ENCODE measurements at places on chromosomes 4 and X.

DNA sequence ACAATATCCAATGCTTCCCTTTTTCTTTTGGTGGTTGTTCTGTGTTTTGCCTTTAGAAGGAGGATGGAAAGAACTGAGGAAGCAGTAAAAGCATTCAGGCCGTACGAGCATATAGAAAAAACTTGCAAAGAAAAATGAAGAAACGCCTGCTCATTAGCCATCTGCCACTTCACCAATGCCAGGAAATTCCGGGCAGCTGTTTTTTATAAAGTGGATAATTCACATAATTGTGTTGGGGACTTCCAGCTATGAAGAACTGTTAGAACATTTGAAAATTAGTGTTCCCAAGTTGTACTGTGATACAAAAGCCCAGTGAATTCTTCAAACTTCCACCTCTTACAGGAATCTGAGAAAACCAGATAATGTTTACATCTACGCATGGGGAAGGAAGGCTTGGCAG lies 11.7 kb downstream of the RELL1 start:
- no peak for DNase-seq

DNA sequence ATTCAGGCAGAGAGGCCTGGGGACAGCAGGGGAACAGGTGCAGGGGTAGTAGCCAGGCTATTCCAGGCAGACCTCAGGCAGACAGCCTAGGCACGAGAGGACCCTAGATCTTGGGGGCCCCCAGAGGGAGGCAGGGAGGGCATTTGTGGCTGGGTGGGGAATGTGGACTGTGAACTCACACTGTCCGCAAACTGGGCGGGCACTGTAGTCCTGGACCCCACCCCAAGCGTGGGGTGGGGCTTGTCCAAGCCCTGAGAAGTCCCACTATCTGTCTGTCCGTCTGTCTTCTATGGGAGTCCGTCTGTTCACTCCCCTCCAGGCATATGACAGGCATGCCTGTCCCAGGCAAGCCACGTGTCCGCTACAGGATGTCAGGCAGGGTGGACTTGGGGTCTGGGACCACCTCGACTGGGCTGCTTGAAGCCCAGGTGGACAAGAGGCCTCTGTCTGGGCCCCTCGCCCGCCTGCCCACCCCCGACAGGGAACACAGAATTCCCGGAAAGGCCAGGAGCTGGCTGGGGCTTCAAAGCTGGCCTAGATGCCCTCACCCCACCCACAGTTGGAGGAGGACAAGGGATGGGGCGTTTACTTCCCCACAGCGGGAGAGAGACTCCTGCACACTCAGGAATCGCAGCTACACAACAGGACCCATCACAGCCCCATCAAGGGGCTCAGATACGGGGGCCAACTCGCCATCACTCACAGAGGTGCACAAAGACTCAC lies at the start of gene SLC38A5:
Gene SLC38A5, minus strand, starts transcription at position 151 of the 723 bp plus-strand sequence. CDS start 2,336 bp downstream, outside the sequence.
- no peak for DNase-seq

DNA sequence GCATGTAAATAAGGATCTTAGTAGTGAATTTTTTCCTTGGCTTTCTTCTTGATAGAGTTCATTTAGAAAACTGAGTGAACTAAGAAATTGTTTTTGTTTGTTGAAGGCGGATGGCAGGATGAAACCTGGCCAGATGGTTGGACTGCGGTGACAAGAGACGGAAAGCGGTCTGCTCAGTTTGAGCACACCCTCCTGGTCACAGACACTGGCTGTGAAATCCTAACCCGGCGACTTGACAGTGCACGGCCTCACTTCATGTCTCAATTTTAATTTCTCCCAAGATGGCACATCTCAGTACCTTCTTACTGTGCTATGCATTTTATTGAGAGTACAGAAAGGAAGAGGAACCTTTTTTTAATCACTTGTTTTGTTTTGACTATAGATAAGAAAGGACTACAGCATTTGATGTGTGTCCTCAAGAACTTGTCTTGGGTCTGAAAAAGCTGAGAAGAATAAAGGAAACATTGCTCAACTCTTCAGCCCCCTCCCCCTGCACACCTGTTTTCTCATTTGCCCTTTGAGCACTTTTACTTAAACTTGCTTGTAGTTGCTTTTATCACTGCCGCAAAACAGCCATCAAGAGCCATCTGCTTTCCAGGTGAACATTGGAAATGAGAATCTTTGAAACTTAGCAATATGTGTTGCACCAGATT lies 27.4 kb downstream of the ADH5 start:
- DNase-seq, result no peak

GRCh38 chr4:47672696-47673095 lies 165.2 kb downstream of the CORIN start:
- no peak for DNase-seq

GRCh38 chr4:2805712-2806389 lies 13.0 kb downstream of the SH3BP2 start:
- no peak for DNase-seq

DNA sequence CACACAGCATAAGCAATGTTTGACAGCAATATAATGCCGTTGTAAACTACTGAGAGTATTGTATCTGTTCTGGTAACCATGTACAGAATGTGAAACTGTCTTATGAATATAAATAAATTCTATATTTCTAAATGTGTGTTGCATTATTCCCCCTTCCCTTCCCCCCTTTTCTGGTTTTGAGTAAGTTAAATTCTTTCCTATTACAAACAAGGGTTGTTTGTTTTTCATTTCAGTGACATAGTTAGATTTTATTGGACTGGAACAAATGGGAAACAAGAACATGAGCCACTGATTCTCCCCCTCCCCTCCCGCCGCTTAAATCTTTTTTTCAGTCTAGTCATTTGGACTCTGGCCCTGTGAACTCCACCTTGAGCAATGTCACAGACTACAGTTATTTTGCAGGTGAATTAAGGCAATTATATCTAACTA lies 69.8 kb downstream of the GPAT3 start:
- no peak for DNase-seq

GRCh38 chr4:39541987-39542610 lies 14.9 kb upstream of the UGDH start:
- no peak for DNase-seq

GRCh38 chr4:69649629-69650028 lies 3.4 kb downstream of the UGT2A1 start:
- no peak for DNase-seq

- no peak for DNase-seq
Measured at GRCh38 chrX:17768997-17769396, 31.7 kb downstream of the SCML1 start.

- DNase-seq, result peak; percentile 31
Measured at GRCh38 chr4:80295336-80295735, 28.9 kb downstream of the FGF5 start.

- DNase-seq, result peak; percentile 54
Measured at GRCh38 chrX:11190745-11191510, 79.8 kb downstream of the HCCS start.

DNA sequence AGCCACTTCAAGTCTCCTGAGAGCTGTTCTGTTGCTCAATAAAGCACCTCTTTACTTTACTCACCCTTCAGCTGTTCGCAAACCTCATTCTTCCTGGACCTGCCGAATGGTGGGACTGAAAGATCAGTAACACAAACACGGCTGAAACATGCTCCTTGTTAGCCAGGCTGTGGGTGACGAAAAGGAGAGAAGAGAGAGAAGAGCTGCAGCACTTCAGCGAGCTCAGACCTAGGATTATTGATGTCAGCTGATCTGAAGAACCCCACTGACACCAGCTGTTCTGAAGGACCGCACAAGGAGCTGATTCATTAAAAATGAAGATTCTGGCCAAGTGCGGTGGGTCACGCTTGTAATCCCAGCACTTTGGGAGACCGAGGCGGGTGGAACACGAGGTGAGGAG lies 2020.0 kb upstream of the ADGRL3 start:
- DNase-seq, result no peak

DNA sequence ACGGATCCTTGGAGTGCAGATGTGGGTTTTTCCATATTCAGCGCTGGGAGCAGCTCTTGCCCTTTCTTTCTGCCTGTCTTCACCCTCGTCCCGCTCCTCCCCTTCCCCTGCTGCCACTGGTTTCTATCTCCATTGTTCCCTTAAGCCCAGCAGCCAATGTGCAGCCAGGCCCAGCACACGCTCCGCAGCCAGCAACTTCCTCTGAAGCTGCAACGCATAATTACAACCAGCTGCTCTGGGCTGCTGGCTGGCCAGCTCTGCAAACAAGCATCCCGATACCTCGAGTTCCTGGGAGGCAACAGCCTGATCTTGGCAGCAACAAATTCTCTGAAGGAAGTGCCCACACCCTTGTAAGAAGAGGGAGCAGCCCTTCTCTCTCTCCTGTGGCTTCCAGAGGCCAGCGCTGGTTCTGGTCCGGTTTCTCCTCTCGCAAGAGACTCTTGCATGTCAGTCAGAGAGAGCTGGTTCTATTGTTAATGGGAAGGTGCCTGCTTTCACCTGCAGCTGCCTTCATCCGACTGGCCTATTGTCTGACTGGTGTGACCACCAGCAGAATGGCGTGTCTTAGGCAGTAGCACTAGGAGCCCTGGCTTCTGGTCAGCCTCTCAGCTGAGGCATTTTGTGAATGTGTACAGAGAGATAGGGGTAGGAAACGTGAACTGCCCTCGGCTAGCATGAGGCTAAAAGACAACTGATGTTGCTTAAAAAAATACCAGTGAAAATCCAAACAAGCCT lies 83.8 kb upstream of the MAML3 start:
- DNase-seq, result peak; percentile 98

DNA sequence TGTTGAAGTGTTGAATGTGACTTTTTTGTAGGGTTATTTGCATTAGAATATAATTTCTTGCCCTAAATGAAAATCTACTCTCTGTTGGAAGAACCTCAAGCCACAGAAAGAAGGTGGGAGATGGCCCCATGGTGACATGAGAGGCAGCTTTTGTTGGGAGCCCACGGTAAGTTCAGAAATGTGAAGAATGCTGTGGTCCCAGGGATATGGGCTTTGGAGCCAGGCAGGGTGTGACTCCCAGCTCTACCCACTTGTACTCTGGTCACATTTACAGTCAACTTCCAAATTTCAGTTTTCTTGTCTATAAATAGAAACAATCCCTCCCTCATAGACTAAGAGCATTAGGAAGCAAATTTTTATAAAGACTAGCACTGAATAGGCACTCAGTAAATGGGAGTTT lies 177.8 kb downstream of the RAB28 start:
- no peak for DNase-seq

DNA sequence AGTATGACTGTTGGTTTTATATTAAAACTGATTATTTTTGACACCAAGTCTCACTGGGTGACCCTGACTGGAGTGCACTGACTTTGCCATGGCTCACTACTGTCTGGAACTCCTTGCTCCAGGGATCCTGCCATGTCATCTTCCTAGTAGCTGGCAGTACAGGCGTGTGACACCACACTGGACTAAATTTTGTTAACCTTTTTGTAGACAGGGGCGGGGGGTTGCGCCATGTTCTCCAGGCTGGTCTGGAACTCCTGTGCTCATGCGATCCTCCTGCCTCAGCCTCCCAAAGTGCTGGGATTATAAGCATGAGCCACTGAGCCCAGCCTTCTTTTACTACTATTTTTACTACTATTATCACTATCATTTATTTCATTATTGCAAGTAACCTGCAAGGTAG lies 8.9 kb downstream of the XAGE1A start:
- DNase-seq, result no peak

DNA sequence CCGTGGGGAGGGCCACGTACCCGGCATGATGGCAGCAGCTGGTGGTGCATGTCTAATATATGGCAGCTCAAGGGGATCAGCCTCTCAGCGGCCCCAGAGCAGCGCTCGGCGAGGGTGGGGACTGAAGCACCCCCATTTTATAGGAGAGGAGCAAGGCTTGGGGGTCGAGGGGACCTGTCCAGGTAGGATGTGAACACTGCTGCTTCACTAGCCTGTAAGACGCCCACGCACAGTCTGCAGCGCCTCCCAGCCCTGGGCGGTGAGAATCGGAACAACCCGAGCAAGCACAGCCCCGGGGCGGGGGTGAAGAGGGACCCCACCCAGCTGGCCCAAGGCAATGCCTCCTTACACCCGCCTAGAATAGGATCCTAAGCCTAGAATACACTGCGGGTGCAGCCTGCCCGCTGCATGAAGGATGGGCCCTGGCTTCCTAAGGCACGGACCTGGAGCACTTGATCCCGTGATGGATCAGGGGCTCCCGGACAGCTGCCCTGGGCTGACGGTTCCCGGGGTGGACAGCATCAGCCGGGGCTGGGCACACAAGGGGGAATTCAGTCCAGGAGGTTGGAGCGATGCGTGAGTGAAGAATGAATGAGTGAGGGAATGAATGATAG lies 17.6 kb downstream of the ADRA2C start:
- no peak for DNase-seq

- no peak for DNase-seq
Measured at GRCh38 chr4:122700178-122700725, 32.3 kb upstream of the BBS12 start.

DNA sequence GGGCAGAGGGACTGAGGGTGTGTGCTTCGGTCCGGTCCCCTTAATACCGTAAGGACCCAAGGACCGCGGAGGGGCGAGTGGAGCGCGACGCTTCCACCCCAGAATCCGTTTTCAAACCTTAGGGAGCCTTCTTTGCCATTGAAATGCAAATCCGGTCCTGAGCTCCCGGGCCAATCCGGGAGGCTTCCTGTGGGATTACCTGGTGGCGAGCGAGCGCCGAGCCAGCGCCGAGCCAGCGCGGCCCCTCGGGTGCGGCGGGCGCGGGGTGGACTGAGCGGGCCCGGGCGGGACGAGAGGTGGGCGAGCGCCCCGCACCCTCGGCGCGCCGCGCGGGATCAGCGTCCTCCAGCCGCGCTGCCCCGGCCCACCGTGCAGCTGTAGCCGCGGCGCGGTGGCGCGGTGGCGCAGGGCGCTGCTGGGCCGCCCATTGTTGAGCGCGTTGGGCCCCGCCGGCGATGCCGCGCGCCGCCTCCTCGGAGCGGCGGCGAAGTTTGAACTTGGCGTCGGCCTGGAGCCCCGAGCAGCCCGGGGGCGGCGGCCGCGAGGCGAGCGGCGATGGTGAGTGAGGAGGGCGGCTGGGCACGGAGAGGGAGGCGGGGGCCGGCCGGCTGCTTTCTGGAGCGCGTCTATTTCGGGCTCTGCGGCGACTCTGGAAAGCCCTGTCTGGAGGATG lies 208.7 kb downstream of the SOWAHB start:
- peak; percentile 64 for DNase-seq
